NCI-H146 (cell line): ENCODE measurements at places on chromosomes 12 and 14.

DNA sequence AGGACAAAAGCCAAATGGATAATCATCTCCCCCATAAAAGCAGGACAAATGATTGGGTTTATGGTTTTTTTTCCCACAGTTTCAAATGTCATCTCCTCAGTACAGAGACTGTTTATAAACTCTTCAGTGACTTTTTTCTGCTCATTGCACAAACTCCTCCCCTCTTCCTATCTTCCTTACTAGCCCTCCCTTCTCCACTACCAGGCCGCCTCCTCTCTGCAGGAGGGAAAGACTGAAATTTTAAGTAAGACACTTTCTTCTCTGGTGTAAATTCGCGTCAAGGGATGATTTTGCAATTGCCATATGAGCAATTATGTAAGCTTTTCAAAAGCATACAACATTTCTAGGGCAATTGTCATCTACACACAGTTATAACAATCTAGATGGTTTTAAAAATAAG, 37.0 kb downstream of the BTG1 start:
- DNase-seq: peak; percentile 27

DNA sequence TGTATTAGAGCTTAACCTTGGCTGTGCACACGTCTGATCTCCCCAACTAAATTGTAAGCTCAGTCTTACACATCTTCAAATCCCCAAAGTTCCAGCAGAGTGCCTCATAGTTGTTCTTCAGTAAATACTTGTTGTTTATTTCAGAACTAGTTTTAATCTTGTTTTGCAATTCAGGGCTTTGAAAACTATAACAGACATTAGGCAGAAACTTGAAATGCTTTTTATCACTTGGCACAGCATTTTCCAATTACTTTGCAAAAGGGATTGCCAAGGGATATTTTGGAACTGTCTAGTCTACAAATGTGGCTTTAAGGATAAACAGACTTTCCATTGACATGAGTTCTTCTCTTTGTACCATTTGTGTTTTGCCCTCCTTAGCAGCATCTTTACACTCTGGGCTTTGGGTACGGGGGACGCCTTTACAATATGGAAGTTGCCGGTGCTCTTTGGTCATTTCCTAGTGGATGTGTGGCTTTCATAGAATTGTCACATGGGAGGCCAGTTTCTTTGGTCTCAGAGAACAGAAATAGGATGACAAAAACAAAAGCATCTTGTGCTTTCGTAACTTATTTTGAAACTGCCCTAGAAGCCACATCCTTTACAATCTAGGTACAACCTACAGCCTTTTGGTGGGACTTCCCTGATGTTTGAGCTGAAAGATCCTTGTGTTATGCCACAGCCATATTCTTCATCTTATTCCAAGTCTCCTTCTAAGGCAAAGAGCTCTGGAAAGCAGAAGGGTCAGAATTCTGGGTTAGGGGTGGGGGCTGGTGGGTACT, 96.9 kb downstream of the NPAS3 start:
- no peak for DNase-seq

GRCh38 chr12:70948236-70948975, 27.9 kb upstream of the PTPRR start:
- no peak for DNase-seq

DNA sequence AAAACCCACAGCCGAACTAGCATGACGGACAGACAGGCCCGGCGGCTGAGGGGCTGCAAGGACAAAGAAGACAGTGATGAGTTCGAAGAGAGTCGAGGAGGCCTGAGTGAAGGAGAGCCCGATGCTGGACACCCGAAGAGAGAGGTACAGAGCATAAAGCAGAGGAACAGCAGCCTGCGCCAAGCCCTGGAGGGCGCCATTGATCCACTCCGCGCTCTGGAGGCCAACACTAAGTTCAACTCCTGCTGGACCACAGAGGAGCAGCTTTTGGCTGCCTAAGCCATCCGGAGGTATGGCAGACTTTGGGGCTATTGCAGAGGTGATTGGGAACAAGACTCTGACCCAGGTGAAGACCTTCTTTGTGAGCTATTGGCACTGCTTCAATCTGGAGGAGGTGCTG, 7.8 kb upstream of the PLXNC1 start:
- no peak for DNase-seq

GRCh38 chr12:83462419-83462818, 775.7 kb downstream of the TMTC2 start:
- DNase-seq: peak; percentile 2
